ENCODE measurements at places on chromosomes 12 and 14.
A peak's percentile ranks its signal among the peaks of the same experiment; 100 is the strongest.

DNA sequence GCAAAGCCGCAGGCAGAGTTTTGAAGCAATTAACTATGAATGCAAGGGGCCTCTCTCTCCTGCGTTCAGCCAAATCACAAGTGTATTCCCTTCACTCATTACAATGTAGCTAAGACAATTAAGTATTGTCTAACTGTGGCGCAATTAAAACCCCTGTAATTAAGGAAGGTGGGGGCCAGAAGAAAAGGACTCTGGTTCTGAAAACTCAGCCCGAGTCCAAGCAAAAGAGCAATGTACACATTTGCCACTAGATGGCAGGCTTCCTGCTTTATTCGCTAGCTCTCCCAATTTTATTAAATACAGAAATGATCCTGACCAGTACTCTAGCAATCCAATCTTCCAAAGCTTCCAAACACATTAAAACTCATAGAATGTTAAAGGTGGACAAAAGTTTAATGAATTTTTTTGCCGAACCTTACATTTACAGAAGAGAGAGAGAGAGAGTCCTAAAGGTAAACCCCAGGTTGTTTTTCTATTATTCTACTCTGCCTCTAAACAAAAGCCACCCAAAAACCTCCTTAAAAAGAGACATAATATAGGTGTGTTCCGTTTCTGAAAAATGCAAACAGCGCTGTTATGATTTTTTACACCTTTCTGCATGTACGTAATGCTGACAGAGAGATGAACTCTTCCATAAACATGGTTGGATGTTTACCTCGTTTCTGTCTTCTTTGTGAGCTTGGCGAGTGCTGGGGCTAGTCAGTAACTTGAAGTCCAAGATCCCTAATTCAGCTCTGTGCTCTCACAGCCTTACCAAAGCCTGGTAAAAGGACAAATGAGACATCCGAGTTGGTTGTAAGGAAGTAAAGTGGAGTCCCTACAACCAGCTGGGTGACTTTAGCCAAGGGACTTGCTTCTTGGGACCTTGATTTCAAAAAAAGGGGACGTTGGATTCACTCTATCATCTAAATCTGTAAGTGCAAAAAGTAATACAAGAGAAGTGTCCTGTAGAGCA, 50.9 kb upstream of the VASH1 start:
- DNase-seq: peak; percentile 55

DNA sequence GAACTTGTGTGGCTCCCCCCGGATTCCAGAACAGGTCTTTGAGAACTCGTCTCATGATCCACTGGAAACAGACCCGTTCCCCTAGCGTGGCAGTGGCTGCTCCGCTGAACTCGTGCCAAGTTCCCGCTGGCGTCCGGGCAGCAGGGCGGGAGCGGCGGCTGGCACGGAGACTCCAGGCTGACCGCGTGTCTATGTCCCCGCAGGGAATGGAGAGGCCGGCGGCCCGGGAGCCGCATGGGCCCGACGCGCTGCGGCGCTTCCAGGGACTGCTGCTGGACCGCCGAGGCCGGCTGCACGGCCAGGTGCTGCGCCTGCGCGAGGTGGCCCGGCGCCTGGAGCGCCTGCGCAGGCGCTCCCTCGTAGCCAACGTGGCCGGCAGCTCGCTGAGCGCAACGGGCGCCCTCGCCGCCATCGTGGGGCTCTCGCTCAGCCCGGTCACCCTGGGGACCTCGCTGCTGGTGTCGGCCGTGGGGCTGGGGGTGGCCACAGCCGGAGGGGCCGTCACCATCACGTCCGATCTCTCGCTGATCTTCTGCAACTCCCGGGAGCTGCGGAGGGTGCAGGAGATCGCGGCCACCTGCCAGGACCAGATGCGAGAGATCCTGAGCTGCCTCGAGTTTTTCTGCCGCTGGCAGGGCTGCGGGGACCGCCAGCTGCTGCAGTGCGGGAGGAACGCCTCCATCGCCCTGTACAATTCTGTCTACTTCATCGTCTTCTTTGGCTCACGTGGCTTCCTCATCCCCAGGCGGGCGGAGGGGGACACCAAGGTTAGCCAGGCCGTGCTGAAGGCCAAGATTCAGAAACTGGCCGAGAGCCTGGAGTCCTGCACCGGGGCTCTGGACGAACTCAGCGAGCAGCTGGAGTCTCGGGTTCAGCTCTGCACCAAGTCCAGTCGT, 1.5 kb downstream of the APOLD1 start:
- DNase-seq: peak; percentile 67

GRCh38 chr14:90299408-90299807, 32.3 kb downstream of the NRDE2 start:
- peak; percentile 88 for DNase-seq

DNA sequence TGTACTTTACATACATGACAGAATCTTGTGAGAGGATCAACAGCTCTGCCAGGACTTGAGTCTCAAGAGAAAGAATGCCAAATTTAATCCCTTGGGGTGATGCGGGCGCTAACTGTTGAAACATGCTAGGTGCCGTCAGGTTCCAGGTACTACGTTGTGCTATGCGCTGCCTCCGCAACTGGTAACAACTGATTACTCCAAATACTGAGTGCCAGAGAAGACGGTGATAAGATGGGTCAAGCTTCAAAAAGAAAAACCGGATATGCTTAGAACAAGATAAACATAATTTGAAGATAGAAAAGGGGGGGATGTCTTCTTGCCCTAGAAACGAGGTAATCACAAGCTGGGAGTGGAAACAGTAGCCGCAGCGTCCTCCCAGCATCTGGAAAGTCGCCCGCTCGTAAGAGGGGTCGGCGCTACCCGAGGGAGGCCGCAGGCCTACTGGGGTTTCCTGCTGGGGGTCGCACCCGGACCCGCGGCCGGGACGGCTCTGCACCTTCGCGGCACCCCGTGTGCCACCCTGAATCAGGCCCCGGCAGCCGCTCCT, 678 bp downstream of the ZBTB25 start:
- peak; percentile 58 for DNase-seq

- no peak for DNase-seq
Observed at GRCh38 chr12:90342081-90342480, 612.9 kb downstream of the CCER1 start.

GRCh38 chr14:58245562-58245961, 919 bp downstream of the PSMA3 start:
- peak; percentile 9 for DNase-seq

DNA sequence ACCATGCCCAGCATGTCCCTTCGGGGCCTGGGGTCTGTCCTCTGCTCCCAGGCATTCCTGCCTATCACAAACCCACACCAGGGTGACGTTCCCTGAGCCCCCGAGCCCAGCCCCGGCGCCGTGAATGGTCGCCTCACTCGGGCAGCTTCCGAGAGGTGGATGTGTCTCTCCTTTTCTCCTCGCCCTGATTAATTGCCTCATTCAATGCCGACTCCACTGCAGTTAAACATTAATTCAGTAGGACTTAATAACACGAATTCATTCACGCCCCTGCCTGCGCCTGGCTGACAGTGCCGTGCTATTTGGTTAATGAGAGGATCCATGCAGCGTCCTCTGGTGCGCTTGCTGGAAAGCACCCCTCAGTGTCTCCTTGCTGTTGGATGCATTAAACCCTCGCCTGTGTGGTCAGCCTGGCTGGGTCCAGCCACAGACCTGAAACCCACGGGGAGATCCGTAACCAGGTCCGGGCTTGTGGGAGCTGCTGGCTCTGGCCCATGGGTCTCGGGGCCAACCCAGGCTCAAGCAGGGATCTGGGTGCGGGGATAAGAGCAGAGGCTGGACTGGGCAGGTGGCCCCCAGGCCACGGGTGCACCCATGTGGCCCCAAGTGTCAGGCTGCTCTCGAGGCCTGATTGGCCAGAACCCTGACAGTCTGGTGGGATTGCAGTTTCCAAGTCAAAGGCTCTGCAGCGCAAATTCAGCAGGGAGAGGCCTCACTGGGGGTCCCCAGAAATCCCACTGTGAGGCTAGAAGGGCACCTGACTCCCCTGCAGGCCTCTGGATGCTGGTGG, 55.4 kb downstream of the FBRSL1 start:
- no peak for DNase-seq

DNA sequence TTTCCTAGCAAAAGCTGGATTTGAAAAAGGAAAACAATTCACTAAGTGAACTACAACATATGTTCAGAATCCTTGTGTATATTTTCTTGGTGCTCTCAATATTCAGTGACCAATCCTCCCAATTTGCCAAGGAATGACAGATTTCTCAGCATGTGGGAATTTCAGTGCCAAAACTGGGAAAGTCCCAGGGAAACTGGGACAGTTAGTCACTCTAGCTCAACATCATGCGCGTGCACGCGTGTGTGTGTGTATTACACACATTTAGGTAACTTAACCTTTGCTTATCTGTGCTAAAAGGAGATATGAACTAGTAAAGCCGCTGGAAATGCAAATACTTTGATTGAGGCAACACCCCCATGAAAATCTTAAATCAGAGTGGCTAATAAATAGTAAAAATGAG, 26.1 kb upstream of the SLC6A13 start:
- DNase-seq: no peak

DNA sequence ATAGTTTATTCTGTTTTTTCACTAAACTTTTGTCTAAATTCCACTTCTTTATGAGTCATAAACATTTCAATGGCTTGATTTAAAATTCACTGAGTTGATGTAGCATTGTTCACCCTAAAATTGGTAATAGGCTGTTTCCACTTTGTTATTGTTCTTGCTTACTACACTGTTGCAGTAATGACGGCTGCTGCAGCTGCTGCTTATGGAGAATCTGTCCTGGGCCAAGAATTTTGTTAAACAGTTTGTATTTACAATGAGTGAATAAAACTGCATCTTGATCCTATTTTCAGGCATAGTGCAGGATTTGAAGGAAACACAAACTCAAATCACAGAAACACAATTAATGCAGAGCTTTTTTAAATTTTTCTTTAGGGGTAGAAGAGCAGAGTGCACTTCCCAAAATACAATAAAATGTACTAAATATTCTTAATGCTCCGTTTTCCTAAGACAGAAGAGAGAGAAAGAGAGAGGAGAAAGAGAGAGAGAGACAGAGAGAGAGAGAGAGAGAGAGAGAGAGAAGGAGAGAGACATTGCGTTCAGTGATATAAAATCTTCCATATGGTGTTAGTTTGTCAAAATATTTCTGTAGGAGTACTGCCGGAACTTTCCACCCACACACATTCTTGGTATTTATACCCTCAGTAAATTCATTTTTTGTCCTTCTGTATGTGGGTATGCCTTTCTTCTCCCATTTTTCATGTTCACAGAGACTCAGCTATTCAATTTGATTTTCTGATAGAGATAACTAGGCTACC, 266.4 kb downstream of the LRFN5 start:
- DNase-seq: no peak

- no peak for DNase-seq
Observed at GRCh38 chr14:75877884-75878283, 103.9 kb downstream of the TGFB3 start.

DNA sequence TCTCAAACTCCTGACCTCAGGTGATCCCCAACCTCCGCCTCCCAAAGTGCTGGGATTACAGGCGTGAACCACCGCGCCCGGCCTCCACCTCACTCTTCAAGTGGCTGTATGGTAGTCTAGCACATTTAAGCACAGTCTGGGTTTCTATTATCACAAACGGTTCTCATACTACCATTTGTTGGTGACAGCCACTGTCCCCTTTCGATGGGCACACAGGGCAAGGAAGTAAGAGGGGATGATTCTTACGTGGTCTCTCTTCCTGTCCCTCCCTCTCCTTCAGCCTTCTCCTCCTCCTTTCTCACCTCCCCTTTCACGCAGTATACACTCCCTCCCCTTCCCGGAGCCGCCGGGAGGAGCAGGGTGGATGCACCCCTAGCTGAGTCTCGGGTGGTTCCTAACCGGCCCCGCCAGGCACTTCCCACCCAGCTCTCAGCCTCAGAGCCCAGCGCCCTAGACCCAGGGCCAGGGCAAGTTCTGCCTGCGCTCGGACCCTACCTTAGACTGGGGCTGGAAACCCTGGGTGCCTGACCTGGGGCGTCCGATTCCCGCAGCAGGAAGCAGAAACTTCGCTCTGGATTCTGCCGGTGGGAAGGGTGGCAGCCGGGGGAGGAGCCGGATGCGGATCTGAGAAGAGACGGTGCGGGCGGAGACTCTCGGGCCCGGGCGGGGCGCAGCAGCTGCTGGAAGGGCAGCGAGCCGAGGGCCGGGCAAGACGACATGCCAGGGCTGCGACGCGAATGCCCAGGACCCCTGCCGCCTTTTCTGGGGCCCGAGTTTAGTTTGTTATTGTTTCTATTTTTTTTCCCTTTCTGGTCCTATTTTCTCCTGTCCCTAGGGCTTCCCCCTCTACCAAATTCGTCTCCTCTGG, at the start of gene TEP1:
TSS of gene TEP1 (minus strand) at position 626 of the 868 bp plus-strand sequence. CDS start 5,062 bp downstream, outside the sequence.
- peak; percentile 58 for DNase-seq

DNA sequence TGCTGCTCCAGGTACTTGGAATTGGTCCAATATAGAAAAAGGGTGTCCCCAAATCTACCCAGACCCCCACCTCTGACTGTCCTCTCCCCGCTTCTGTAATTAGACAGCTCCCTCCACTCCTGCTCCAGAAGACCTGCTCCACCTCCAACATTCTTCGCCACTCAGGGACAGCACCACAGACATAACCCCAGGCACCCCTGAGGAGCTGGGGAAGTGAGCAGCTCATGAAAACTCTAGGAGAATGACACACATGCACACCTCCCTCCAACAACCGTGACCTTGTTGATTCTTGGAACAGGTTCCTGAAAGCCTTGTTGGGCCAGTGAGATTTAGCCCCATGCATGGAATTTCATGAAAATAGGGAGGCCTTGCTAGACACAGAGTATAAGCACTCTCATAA, 8.2 kb downstream of the KRT4 start:
- DNase-seq: no peak

DNA sequence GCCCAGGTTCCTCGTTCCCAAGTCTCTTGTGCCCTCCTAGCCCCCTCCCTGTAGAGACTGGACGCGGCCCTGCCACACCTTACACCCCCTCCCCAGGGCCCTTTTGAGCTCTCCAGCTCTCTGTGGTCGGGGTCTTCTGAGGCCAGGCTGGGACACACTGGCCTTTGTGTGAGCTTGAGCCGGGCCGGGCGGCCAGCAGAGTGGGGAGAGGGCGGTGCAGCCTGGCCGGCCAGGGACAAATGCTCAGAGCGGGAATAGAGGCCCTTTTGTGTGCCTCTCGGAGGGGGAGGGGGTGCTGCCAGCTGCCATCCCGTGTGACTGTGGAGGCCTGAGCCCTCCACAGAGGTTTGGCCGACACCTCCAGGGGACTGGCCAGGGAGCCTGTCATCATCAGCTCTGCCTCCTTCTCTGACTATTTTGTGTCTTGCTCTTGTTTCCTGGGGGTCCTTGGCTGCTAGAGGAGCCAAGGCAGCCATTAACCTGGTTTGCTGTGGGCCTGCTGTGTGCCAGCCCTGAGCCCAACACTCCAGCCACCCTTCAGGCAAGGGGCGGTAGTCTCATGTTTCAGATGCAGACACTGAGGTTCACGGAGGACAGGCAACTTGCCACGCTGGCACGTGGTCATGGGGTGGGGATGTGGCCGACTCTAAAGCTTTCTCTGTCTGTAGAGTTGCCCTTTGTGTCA, 13.6 kb downstream of the FAM222A start:
- DNase-seq: no peak

DNA sequence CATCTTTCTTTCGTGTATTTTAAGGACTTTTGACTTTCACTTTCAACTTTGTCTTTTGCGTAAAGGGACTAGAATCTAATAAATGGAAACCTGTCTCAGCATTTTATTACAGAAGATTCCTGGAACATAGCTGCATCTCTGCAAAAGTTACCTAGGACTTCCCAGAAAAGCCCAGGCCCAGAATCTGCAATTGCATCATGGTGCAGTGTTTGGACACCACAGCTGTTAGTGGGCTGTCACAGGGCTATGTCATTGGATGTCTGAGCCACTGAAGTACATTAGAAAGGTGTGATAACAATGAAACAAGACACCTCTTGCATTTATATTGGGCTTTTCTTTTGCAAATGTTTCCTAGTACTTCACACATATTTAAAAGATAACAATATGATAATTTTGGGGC, 199.9 kb upstream of the IGF1 start:
- no peak for DNase-seq

All from common myeloid progenitor, CD34-positive (primary cell).